ENCODE measurements at places on chromosomes 3 and 15. TPM values are rescaled to one million over a fixed set of nuclear protein-coding genes. Genes with fewer than 3 reads are reported as not detected.

THRB gene
- 15.5 TPM for total RNA-seq

CD86 gene
- total RNA-seq: 0.24 TPM

ISL2 gene
- total RNA-seq: 7.6 TPM

DISP2 gene
- 1.1 TPM for total RNA-seq

PPP2R3A gene
- 45.6 TPM for total RNA-seq

GHSR gene
- total RNA-seq: not detected

SIDT1 gene
- 0.87 TPM for total RNA-seq

CPB1 gene
- not detected for total RNA-seq

CAMP gene
- total RNA-seq: not detected

SERINC4 gene
- 0.33 TPM for total RNA-seq

EPHB3 gene
- 2.8 TPM for total RNA-seq

SLC22A13 gene
- 3.5 TPM for total RNA-seq

GRK7 gene
- not detected for total RNA-seq

RAB5A gene
- 75.4 TPM for total RNA-seq

DNAH12 gene
- total RNA-seq: 0.92 TPM

VIPR1 gene
- total RNA-seq: 16.6 TPM

TMEM45A gene
- 0.95 TPM for total RNA-seq

ROPN1B gene
- 0.92 TPM for total RNA-seq

GRCh38 chr15:29568840-29569532, 253.3 kb downstream of the TJP1 start:
- peak; percentile 31 for DNase-seq

- no peak for DNase-seq
Measured at GRCh38 chr15:74222240-74223119, 13.6 kb upstream of the CCDC33 start.

- peak; percentile 71 for DNase-seq
Measured at GRCh38 chr15:72009222-72009621, 108.7 kb downstream of the MYO9A start.

GRCh38 chr3:76724706-76725105, 315.2 kb upstream of the ROBO2 start:
- no peak for DNase-seq

DNA sequence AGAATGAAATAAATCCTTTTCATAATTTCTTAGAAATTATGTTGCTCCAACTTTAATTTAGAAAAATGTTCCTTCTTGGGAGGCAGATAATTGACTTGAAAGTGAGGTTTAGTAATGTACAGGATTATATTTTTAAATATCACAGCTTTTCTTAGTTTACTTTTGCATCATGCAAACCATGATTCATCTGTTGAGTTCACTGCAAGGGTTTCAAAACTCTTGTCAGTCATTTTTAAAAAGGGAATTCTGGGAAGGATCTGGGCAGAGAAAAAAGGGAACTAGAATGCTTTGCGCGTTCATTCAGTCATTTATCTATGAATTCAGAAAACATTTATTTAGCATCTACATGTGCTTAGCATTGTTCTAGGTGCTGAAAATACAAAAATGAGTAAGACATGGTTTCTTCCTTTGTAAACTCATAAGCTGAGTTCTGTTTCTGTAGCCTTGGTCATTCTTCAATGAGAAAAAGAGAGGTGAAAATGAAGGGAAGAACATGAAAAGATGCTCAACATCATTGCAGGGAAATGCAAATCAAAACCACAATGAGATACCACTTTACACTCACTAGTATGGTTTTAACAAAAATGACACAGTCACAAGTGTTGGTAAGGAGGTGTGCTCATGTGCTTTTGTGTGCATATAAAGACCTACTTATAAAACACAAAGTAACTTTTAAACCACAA, 209.1 kb downstream of the NR1D2 start:
- DNase-seq: no peak

- DNase-seq: peak; percentile 34
Measured at GRCh38 chr3:160210799-160211221, 14.4 kb upstream of the C3orf80 start.

DNA sequence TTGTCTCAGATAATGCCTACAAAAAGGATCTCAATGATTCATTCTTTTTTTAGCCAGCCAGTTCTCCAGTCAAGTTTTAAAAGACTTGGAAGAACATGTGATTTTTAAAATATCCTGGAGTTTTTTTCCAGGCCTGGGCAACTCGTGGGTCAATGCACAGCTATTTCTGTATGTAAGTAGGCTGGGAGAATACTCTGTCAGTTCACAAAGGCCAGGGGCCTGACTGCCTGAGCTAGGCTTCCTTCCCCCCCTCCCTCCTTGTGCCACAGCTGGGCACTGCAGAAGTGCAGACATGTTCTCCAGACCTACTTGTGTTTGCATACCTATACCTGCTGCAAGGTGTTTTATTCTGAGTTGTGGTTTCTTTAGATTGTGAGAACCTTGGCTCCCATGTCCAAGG, 43.7 kb downstream of the CTDSPL start:
- DNase-seq: no peak

DNA sequence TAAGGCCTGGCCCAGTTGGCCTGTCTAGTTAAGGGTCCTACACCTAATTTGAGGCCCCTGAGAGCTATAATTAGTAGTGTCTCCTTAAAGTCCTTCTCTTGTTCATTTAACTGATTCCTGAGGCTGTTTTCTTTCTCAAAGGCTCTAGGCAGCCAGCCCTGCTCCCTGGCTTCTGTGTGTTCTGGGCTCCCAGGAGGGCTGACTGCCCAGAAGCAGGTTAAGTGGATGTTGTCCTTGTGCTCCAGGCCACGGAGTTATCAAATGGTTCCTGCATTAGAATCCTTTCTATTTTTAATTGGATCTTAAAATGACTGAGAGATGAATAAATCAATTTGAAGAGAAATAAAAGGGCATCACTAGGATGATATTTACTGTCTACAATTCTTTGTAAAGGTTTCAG, 140.0 kb downstream of the SNRK start:
- DNase-seq: no peak

GRCh38 chr3:81395739-81396513, 365.5 kb downstream of the GBE1 start:
- no peak for DNase-seq

GRCh38 chr15:48149858-48150257, 28.2 kb downstream of the MYEF2 start:
- no peak for DNase-seq

GRCh38 chr15:92714077-92714476, 58.5 kb upstream of the FAM174B start:
- no peak for DNase-seq

DNA sequence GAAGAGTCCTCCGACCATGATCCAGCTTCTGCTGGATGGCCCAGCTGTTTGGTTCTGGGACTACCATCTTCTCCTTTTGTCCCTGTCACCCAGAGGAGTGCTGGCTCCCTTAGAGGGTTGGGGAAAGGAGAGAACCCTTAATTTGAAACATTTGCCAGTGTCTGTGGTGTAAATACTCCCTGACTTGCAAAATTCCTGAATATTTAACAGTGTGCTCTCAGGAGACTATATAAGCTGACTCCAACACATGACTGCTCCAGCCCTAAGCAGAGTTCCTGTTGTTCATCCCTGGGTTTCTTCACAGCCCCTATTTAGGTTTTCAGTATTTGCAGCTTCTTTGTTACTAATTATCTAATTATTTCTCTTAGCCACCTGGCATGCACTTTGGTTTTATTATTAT, 133.1 kb downstream of the CPNE4 start:
- no peak for DNase-seq

- DNase-seq: peak; percentile 6
Measured at GRCh38 chr15:61367953-61368352, 138.9 kb upstream of the RORA start.

DNA sequence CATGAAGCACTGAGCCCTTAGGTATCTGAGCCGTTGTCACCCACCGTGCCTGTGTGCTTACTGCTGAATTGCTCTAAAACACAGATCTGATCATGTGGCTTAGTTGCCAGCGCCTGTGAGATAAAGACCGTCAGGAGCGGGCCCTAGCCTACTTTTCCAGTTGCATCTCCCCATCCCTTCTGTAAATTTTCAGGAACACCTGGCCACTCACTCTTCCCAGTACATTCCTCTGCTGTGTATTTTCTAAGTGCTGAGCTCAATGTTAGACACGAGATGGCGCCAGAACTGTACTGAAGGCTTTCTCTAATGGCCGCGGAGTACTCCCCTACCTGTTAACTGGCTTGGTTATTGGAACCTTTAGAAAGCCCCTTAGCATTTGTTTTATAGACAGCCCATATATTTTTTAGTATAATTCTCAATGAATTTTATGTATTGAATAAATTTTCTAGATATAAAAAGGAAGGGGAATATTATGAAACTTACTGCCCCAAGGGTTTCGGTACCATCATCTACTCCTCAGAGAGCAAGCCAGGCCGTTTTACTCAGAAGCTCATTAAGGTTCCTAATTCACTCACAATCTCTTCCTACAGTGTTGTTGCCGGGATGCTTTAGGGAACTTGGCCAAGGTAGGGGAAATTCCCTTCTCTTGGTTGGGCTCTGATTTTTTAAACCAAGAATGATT, 16.7 kb upstream of the WNT7A start:
- DNase-seq: peak; percentile 74

DNA sequence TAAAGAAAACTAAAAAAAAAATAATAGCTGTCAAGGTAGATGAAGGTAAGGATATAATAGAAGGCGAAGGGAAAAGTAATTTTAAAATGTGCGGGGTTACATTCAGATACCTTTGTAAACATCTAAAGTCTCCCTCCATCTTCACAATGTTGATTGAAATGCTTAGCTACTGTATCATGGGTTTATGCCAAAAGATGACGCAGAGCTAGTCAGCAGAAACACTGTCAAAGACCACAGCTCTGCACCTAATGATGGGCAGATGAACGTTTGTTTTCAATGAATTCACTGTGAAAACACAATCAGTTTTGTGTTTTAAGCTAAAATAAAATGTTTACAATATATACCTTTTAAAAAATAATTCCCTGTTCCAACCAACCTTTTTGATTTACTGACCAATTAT, 61.2 kb downstream of the RFTN1 start:
- DNase-seq: no peak

DNA sequence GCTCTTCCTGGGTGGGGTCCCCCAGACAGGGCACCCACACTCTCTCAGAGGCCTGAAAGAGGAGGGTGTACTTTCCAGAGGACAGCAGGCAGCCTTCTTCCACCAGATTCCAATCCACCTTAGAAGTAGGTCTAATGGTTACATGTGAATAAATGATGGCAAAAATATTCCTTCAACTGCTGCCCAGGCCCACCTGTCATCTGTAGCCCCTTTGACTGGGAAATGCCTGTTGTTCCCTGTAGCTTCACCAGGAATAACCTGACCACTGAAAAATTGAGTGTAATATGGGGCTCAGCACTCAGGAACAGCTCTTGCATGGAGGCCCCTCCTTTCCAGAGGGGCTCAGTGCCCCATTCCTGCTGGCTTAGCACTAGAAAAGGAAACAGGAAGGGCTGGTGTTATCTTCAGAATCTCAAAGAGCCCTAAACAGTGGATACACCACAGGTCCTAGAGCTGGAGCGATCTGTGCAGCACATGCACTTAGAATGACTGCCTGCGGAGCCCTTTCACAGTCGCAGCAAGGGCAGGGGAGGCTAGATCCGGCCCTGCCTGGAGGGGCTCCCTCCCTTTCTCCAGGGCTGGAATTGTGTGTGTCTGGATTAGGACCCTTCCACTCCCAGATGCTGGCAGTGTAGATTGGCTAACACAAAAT, 32.1 kb downstream of the SLC22A14 start:
- DNase-seq: no peak

- no peak for DNase-seq
Measured at GRCh38 chr3:165885558-165886270, 48.5 kb upstream of the BCHE start.

- DNase-seq: no peak
Measured at GRCh38 chr15:47410247-47410646, 307.1 kb upstream of the SEMA6D start.

GRCh38 chr3:53264718-53265117, 8.9 kb upstream of the TKT start:
- DNase-seq: no peak

DNA sequence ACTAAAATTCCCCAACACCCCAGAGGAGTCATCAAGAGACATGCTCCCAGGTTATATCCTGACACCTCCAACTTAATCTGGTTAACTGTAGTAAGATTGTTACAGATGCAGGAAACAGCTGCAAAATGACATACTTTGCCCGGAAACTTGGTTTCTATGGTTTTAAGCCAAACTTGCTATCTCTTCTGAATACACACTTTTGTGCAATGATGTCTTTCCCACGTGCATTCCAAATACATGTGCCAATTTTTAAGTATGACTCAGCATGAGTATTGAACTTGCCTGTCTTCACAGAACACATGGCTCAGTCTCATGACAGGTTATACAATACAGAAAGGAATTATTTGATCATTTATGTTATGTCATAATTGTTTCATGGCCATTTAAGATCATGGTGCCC, 207.0 kb upstream of the DCBLD2 start:
- DNase-seq: peak; percentile 3

GRCh38 chr3:43484926-43485488, 136.8 kb downstream of the ANO10 start:
- DNase-seq: no peak

DNA sequence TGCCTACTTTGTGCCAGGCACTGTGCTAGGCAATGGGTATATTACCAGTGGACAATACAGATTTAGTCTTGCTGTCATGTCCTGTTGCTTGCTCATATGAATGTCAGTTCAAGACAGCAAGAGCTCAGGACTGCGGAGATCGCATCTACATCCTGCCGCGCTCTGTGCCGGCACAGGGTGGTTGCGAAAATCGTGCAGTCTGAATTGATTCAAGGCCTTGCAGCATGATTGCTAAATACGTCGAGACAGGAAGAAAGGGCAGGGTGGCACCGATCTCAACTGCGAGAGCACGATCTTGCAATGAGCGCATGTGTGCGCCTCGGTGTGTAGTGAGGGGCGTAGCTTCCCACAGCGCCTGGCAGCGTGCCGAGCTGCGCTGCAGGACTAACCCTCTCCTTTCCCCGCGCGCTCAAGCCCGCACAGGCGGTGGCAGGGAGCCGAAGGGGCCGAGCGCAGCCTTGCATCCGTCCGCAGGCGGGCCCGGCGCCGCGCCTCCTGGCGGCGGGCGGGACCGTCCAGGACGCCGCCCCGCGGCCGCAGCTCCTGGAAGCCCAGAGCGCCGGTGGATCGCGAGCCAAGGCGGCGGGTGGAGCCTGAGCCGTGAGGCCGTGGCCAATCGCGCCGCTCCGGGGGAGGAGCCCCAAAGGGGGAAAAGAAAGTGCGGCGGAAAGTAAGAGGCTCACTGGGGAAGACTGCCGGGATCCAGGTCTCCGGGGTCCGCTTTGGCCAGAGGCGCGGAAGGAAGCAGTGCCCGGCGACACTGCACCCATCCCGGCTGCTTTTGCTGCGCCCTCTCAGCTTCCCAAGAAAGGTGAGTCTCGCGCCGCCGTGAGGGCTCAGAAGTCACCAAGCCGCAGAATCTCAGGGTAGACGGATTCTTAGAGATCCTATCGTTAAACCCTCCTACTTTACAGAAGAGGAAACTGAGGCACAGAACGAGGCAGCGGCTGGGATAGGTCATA, at the start of gene IL1RAP:
TSS of gene IL1RAP (plus strand) at position 677 of the 962 bp plus-strand sequence. CDS start 50,205 bp downstream, outside the sequence.
- peak; percentile 98 for DNase-seq

- no peak for DNase-seq
Measured at GRCh38 chr3:66502245-66502874, 1.5 kb upstream of the LRIG1 start.

- DNase-seq: no peak
Measured at GRCh38 chr3:183526838-183527427, 28.6 kb downstream of the KLHL6 start.

GRCh38 chr15:99522288-99522687, 43.5 kb upstream of the MEF2A start:
- DNase-seq: no peak

GRCh38 chr15:34793901-34794300, 1.4 kb downstream of the ACTC1 start:
- no peak for DNase-seq

Data from Calu3 (cell line).